ENCODE measurements at places on chromosomes 16 and 17.

GRCh38 chr16:48117217-48118105 lies 38.3 kb downstream of the ABCC12 start:
- DNase-seq, result peak; percentile 92

GRCh38 chr16:53910990-53911389 lies 207.0 kb downstream of the FTO start:
- no peak for DNase-seq

- peak; percentile 87 for DNase-seq
These were observed 38.2 kb downstream of the CBFA2T3 start for GRCh38 chr16:88938777-88939244.

GRCh38 chr17:47176389-47176826 lies 12.7 kb downstream of the CDC27 start:
- no peak for DNase-seq

- DNase-seq, result no peak
These were observed 24.8 kb downstream of the MIEF2 start for GRCh38 chr17:18285296-18285695.

GRCh38 chr17:7588553-7589203 lies 1.2 kb downstream of the SOX15 start:
- DNase-seq, result peak; percentile 47

DNA sequence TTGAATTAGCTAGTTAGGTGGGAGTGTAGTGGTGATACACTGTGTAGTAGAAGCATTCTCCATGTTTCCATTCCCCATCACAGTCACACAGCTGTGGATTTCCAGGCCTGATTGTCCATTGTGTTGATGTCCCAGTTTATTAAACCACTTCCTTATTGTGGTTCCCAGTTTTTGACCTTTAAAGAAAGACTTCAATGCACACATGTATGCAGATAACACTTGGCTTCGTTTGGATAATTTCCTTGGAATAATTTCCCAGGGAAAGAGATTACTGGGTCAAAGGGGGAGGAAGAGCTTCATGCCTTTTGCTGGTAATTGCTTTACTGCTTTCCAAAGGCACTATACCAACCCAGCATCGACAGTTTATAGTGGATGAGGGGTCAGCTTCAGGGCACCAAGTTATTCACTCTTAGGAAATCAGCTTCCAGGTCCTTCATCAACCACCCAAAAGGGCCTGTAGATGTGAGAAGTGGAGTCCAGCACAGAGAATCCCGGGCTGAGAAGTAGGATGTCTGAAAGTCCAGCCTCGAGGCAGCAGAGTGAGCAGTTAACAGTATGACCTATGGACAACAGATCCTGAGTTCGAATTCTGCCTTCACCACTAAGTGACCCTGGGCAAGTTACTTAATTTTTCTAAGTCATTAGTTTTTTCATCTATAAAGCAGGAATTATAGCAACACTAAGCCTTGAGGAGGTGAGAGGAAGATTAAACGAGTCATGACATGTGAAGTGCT lies 31.3 kb upstream of the TNS4 start:
- DNase-seq, result no peak

DNA sequence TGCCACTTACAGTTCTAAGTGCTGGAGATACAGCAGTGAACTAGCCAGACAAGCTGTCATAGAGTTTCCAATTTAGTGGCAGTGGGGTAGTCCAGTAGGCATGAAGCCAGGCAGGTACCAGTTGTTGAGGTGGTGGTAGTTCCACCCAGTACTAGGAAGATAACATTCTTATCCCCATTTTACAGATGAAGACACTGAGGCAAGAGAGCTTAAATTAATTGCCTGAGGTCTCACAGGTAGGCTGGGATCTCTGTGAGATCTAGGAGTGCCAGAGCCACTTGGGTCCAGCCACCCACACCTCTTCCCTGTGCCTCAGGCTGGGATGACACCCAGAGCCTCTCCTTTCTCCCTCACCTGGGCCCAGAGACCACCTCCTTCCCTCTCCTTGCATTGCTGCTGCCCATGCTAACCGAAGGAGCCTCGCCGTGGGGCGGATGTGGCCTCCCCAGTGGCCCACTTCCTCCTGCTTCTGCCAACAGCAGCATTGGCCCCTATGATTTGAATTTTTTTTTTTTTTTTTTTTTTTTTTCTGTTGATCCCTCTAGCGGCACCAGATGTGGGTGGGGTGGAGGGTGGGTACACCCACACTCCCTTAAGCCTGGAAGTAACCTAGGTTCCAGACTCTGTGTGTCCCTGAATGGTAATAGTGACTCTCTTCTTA lies 114.0 kb downstream of the PRKCB start:
- no peak for DNase-seq

DNA sequence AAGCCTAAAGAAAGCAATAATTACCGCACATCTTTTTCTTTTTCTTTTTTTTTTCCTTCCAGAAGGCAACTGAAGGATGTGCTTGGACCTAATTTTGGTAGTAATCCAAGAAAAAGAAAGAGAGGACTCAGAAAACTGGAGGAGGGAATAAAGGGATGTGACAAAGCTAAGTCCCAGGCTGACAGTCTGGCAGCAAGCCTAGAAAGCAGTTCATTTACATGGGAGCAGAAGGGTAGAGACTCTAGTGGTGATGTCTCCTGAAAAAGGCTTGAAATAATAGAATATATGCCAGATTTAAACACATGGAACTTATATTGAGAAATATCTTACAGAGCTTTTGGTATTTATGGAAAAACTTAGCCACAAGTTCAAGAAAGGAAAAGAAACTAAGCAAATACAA lies 101.0 kb upstream of the SHISA6 start:
- DNase-seq, result no peak

GRCh38 chr16:30757316-30757715 lies 4.5 kb downstream of the CFAP119 start:
- no peak for DNase-seq

GRCh38 chr17:39151943-39152818 lies 744 bp upstream of the PLXDC1 start:
- DNase-seq, result peak; percentile 52

DNA sequence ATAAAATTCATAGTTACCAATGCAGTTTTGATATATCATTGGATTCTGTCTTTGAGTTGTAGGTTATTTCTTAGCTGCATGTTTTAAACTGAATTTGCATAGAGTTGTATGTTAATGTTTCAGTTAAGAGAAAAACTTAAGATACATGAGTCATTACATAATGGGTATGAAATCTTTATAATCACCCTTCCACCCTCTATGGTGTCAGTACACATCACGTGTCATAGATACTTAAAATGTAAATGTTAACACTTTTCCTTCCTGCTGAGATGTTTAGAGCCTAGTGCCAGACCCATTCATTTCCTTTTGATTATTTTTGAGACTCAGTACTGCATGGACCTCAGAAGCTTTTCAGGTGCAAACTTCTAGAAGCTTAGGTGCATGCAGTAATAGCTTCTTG lies 20.5 kb downstream of the ZNF207 start:
- DNase-seq, result no peak

- DNase-seq, result no peak
These were observed 429.0 kb downstream of the MAF start for GRCh38 chr16:79171504-79171903.

DNA sequence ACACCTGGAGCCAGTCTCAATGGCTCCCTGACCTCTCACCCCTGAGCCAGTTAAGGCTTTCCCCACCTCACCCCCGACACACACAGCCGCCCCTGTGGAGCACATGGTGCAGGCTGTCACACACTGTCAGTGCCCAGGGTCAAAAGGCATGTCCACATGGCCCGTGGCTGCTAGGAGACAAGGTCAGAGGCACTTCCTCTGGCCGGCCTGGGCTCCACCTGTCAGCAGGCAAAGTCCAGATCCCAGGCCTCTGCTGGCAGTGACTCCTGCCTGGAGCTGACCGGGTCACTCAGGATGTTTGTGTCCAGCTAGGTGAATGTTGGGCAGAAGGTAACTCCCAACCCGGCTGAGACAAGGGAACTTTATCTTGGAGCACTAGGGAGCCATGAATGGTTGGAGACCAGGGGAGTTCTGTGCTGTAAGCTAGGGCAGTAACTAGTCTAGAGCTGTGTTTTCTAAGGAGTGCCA lies 6.0 kb downstream of the SREBF1 start:
- no peak for DNase-seq

- DNase-seq, result no peak
These were observed 12.8 kb downstream of the MYO15A start for GRCh38 chr17:18121144-18121910.

DNA sequence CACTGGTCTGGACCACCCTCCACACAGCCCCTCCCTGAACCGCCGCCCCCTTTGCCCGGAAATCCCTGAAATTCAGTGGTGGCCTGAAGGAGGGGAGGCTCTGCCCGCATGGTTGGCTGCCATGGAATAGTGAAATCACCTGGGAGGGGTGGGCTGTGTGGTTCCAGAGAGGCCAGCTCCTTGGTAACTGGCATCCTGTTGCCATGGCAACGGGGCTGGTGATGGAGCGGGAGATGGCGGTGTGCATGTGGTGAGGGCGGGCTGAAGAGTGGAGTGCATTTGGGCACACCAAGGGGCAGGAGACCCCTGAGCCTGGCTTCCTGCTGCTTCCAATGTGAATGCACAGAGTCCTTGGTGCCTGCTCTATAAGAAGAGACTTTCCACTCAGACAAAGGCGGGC lies 2.4 kb downstream of the EFNB3 start:
- DNase-seq, result peak; percentile 74

DNA sequence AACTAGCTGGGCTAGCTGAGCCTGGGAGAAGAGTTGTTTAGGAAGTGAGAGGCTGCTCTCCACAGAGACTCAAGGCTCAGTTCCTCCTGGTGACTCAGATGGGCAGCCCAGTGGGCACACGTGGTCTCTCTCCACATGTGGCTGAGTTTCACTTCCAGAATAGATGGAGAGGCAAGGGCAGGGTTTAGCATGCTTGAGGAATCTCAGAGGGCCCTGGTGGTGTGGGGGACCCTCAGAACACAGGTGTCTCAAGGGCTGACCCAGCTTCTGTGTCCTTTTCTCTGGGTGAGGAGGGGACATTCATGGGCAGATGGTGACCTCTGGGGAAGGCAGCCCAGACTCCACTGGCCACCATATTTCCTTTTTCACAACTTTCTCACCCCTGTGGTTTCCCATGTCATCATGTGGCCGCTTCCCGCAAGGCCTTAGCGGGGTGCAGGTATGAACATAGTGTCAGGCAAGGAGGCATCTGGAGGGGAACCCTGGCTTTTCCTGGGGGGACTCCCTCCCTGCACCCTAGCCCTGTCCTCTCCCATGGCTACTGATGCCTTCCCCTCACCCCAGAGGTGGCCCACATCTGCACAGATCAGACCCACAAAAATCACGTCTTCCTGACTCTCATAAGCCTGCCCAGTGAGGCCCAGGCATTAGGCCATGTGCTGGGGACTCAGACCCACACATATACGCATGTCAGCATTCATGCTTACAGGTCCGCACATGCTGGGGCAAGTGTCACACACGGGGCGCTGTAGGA lies 3.3 kb downstream of the GRN start:
- no peak for DNase-seq

DNA sequence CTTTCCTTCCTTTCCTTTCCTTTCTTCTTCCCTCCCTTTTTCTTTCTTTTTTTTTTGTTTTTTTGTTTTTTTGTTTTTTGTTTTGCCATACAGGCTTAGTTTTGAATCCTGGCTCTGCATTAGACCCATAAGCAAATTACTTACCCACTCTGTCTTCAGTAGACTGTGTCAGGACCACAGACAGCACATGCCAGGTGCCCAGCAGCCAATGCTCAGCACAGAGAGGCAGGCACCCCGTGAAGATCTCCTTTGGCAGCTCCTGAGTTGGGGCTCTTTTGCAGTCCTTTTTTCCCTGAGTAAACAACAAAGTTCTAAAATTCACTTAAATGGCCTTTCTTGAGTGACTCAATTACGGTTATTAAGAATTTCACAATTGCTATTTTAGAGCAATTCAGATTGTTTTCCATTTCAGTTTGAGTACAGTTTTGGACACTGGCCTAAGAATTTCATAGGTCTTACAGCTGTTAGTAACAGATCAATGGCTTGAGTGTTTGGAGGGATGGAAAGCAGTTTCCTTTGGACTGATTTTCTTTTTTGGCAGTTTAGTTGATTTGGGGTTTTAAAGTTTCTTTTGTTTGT lies 26.2 kb upstream of the SLC5A11 start:
- DNase-seq, result no peak

DNA sequence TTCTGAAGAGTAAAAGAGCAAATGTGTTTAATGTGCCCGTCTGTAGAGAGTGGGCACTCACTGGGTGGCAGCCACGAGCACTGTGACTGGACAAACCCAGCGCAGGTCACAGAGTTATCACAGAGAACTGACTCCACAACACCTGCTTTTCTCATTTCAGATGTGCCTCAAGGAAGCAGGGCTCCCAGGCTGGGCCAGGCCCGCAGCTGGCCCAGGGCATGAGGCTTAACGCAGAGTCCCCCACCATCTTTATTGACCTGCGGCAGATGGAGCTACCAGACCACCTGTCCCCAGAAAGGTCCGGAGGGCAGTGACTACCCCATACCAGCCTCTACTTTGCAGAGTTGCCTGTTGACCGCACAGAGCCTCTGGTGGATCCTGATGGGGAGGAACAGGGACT lies 11.9 kb downstream of the DNAAF8 start:
- DNase-seq, result no peak

GRCh38 chr16:68072038-68072695 lies 13.0 kb upstream of the NFATC3 start:
- DNase-seq, result no peak

GRCh38 chr17:50028736-50029120 lies 27.2 kb upstream of the ITGA3 start:
- peak; percentile 21 for DNase-seq

DNA sequence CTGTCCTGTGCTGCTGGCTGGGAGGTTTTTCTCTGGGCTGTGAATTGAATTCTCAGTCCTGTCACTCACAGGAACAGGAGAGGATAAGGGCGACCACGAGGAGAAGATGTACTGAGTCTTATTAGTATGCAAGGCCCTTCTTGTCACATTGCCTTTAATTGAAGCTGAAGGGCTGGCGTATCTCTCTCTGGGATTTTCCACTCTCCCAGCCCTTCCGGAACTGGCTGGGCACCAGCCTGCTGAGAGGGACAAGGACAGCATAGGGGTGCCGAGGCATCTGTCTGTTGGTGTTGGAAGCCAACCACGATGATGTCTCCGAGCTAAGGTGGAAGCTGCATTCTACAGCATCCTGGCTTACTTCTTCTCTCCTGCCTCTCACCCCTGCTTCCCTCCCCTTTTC lies 33.2 kb downstream of the GPRC5B start:
- DNase-seq, result no peak

DNA sequence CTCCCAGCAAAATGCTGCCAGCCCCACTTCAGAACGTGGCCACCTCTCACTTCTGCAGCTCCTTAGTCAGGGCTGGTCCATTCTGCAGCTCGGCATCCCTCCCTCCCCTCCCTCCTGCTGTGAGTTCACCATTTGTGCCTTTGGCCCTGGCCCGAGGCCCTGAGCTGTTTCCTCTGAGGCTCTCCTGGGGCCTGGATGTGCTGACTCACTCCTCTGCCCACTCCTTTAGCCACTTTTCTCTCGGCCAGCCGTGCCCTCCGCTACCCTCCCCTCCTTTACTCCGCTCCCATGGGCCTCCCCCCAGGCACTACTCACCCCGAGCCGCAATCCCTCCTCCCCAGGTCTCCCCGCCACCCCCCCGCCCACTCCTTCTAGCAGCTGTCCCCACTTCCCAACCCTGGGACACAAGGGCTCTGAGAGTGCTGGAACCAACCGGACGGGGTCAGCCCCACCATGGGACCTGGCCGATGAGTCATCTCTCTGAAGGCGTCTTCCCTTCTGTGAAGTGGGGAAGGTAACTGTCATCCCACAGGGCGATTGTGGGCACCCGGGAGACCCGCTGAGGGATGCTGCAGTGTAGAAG lies 11.5 kb downstream of the KCNG4 start:
- peak; percentile 50 for DNase-seq
